ENCODE measurements at places on chromosomes 11 and 22.
A peak's percentile ranks its signal among the peaks of the same experiment; 100 is the strongest.

DNA sequence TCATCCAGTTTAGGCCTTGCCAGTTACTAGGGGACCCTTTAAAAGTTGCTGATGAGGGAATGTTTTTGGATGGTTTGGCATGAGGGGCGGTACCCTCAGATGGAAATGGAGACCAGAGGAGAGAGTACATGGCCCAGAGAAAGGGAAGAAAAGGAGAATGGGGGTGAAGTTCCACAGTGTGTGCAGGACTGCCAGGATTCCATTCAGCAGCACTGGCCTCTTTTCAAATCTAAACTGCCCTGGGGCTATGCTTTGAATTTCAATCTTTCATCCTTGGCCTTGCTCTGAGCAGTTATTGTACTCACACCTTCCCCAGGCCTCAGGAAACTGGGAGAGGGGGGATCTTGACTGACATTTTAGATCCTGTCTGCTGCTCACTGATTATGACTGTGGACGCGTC, 3.0 kb downstream of the SLC3A2 start:
- no peak for DNase-seq
- H3K36me3 ChIP-seq, result peaks cover 80% of the 10 kb centered on the region
- H3K4me3 ChIP-seq, result peak overlapping the region; percentile 100
- H3K27ac ChIP-seq, result peak overlapping the region; percentile 100

- no peaks in the 10 kb centered on the region for H3K27me3 ChIP-seq
- H3K4me3 ChIP-seq, result peak overlapping the region; percentile 44
Measured at GRCh38 chr11:68549789-68550484, 89.4 kb downstream of the PPP6R3 start.

- DNase-seq, result peak; percentile 63
- H3K36me3 ChIP-seq, result peaks cover 49% of the 10 kb centered on the region
- peak overlapping the region; percentile 37 for H3K27ac ChIP-seq
- H3K27me3 ChIP-seq, result no peaks in the 10 kb centered on the region
- H3K4me1 ChIP-seq, result peaks cover 37% of the 10 kb centered on the region
Measured at GRCh38 chr11:128772814-128773213, 78.9 kb downstream of the FLI1 start.

DNA sequence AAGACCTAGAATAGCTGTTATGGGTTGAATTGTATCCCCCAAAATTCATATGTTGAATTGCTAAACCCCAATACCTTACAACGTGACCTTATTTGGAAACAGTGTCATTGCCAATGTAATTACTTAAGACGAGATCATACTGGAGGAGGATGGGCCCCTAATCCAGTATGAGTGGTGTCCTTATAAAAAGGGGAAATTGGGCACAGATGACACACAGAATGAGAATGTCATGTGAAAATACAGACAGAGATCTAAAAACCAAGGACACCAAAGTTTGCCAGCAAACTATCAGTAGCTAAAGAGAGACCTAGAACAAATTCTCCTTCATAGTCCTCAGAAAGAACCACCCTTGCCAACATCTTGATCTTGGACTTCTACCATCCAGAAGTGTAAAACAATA, 127.7 kb downstream of the ATXN10 start:
- no peak overlapping the region for H3K4me3 ChIP-seq
- no peak for DNase-seq
- H3K4me1 ChIP-seq, result no peaks in the 10 kb centered on the region
- H3K36me3 ChIP-seq, result peaks cover 39% of the 10 kb centered on the region
- H3K27ac ChIP-seq, result no peak overlapping the region
- H3K27me3 ChIP-seq, result no peaks in the 10 kb centered on the region

- no peak for DNase-seq
- peaks cover 15% of the 10 kb centered on the region for H3K36me3 ChIP-seq
- H3K27ac ChIP-seq, result peak overlapping the region; percentile 46
- peaks cover 48% of the 10 kb centered on the region for H3K4me1 ChIP-seq
- H3K27me3 ChIP-seq, result no peaks in the 10 kb centered on the region
Measured at GRCh38 chr22:24402460-24403192, 24.8 kb upstream of the ADORA2A start.

GRCh38 chr22:47210686-47211085, 448.2 kb downstream of the TBC1D22A start:
- peaks cover 2% of the 10 kb centered on the region for H3K4me1 ChIP-seq
- no peak overlapping the region for H3K4me3 ChIP-seq
- no peaks in the 10 kb centered on the region for H3K27me3 ChIP-seq
- DNase-seq, result no peak
- no peaks in the 10 kb centered on the region for H3K36me3 ChIP-seq

- no peaks in the 10 kb centered on the region for H3K27me3 ChIP-seq
- no peak for DNase-seq
- H3K4me3 ChIP-seq, result no peak overlapping the region
- H3K4me1 ChIP-seq, result no peaks in the 10 kb centered on the region
- no peak overlapping the region for H3K27ac ChIP-seq
Measured at GRCh38 chr11:36817336-36817965, 219.4 kb upstream of the RAG2 start.

- no peak overlapping the region for H3K27ac ChIP-seq
- no peak overlapping the region for H3K4me3 ChIP-seq
- H3K27me3 ChIP-seq, result no peaks in the 10 kb centered on the region
- no peak for DNase-seq
- H3K4me1 ChIP-seq, result no peaks in the 10 kb centered on the region
Measured at GRCh38 chr11:70501933-70502540, 103.7 kb downstream of the CTTN start.

DNA sequence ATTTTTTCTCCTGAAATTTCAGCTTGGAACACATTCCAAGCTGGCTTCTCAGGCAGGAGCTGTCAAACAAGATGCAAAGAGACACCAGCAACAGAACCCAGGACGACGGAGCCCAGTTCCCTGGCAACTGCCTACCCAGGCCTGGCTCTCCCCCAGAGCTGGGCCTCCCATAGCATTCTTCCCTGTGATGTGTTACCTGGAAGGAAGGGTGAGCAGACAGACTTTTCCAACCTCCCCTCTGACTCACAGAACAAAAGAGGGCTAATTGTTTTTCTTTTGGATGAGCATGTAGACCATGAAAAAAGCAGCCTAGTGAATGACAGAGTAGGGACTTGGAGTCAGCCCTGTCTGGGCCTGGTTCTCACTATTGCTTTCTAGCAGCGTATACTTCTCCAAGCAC, 55.3 kb upstream of the BMAL1 start:
- H3K36me3 ChIP-seq, result no peaks in the 10 kb centered on the region
- no peak overlapping the region for H3K4me3 ChIP-seq
- DNase-seq, result no peak
- H3K27ac ChIP-seq, result no peak overlapping the region
- H3K27me3 ChIP-seq, result no peaks in the 10 kb centered on the region

GRCh38 chr22:31247726-31248125, 35.6 kb downstream of the LIMK2 start:
- peak overlapping the region; percentile 19 for H3K4me3 ChIP-seq
- no peak overlapping the region for H3K27ac ChIP-seq
- peaks cover 1% of the 10 kb centered on the region for H3K36me3 ChIP-seq
- H3K27me3 ChIP-seq, result no peaks in the 10 kb centered on the region

DNA sequence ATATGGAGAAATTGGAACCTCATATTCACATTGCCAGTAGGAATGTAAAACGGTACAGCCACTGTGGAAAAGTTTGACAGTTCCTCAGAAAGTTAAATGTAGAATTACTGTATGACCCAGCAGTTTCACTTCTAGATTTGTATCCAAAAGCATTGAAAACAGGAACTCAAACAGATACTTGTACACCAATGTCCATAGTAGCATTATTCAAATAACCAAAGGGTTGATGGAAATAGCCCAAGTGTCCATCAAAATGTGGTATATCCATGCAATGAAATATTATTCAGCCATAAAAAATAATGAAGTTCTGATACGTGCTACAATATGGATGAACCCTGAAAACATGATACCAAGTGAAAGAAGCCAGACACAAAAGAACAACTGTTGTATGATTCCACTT, 17.8 kb downstream of the PRRG4 start:
- H3K27ac ChIP-seq, result no peak overlapping the region
- H3K4me3 ChIP-seq, result no peak overlapping the region
- peaks cover 3% of the 10 kb centered on the region for H3K27me3 ChIP-seq
- no peak for DNase-seq
- H3K36me3 ChIP-seq, result no peaks in the 10 kb centered on the region

GRCh38 chr22:40183029-40183581, 5.4 kb downstream of the TNRC6B start:
- H3K27ac ChIP-seq, result peak overlapping the region; percentile 80
- H3K4me3 ChIP-seq, result peak overlapping the region; percentile 59
- DNase-seq, result peak; percentile 54
- H3K27me3 ChIP-seq, result no peaks in the 10 kb centered on the region

DNA sequence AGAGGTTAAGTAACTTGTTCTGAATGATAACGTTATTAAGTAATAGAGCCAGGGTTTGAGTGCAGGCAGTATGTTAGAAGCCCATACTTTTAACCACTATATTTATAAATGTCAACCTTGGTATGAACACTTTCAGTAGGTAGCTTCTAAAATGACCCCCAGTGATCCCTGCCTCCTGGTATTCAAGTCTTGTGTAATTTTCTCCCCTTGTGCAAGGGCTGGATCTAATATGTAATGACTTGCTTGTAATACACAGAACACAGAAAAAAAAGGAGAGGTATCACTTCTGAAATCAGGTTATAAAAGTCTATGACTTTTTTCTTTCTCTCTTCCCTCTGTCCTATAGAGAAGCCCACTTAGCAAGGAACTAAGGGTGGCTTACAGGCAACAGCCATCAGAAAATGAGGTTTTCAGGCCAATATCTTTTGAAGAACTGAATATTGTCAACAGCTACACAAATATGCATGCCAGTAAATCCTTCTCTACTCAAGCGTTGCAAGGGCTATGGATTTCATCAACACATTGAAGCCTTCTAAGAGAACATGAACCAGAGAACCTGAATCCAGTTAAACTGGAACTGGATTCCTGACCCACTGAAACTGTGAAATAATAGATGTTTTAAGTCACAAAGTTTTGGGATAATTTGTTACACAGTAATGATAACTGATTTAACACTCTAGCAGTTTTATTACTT, 712.3 kb downstream of the METTL15 start:
- no peak for DNase-seq
- H3K4me1 ChIP-seq, result no peaks in the 10 kb centered on the region
- H3K4me3 ChIP-seq, result no peak overlapping the region
- H3K36me3 ChIP-seq, result no peaks in the 10 kb centered on the region

- H3K36me3 ChIP-seq, result peaks cover 28% of the 10 kb centered on the region
- no peaks in the 10 kb centered on the region for H3K27me3 ChIP-seq
- peaks cover 4% of the 10 kb centered on the region for H3K4me1 ChIP-seq
- DNase-seq, result no peak
- H3K4me3 ChIP-seq, result no peak overlapping the region
- H3K27ac ChIP-seq, result no peak overlapping the region
Measured at GRCh38 chr11:7563281-7563680, 49.5 kb downstream of the PPFIBP2 start.

DNA sequence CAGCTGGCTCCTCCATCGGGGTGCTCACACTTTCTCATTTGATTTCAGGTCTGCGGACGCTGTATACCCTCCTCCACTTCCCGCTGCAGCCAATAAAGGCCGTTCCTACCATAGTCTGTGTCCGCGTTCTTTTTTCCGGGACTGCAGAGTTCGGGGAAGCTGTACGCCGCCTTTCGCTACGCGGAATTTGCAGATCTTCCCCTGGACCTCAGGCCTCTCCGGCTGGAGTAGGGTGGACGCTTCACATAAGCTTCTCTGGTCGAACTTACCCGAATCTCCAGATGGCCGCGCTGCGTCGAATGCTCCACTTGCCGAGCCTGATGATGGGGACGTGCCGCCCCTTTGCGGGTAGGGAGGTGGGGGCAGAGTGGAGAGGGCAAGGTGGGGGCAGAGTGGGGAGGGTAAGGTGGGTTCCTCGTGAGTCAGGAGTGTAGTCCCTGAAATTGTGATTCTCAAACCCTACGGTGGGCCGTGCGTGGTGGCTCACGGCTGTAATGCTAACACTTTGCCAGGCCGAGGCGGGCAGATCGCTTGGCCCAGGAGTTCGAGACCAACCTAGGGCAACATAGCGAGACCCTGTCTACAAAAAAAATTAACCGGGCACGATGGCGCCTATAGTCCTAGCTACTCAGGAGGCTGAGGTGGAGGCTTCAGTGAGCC, 617 bp downstream of the CSKMT start:
- peaks cover 45% of the 10 kb centered on the region for H3K4me1 ChIP-seq
- H3K4me3 ChIP-seq, result peak overlapping the region; percentile 98
- peak; percentile 59 for DNase-seq

DNA sequence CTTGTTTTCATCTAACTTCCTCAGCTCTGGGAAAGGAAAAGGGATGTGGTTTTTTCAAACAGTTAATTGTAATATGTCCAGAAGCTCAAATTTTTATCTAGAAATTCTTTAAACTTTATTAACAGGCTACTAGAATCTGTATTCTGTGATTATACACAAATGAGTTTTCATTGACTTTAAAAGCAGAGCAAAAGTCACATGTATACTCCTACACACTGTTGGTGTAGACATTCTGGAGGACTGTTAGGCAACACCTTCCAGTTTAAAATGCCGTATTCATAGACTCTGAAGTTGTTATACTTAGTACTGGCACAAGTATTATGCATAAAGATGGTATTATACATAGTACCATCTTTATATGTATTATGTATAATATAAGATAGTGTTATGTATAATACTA, 64.9 kb downstream of the SPECC1L start:
- no peak overlapping the region for H3K4me3 ChIP-seq
- H3K27me3 ChIP-seq, result no peaks in the 10 kb centered on the region
- peaks cover 7% of the 10 kb centered on the region for H3K4me1 ChIP-seq

- H3K4me3 ChIP-seq, result no peak overlapping the region
- H3K27ac ChIP-seq, result no peak overlapping the region
- no peaks in the 10 kb centered on the region for H3K27me3 ChIP-seq
Measured at GRCh38 chr11:5618807-5619206, 6.0 kb upstream of the TRIM34 start.

DNA sequence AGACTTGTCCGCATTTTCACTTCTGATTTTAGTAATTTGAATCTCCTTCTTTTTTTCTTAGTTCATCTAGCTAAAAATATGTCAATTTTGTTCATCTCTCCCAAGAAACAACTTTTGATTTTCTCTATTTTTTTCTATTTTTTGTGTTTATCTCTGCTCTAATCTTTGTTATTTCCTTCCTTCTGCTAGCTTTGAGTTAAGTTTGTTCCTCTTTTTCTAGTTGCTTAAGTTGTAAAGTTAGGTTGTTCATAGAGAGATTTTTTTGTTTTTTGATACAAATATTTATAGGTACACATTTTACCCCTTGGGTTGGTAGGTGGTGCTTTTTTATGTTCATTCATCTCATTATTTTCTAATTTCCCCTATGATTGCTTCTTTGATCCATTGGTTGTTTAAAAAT, 22.1 kb upstream of the XKR3 start:
- H3K27ac ChIP-seq, result no peak overlapping the region
- no peaks in the 10 kb centered on the region for H3K36me3 ChIP-seq

DNA sequence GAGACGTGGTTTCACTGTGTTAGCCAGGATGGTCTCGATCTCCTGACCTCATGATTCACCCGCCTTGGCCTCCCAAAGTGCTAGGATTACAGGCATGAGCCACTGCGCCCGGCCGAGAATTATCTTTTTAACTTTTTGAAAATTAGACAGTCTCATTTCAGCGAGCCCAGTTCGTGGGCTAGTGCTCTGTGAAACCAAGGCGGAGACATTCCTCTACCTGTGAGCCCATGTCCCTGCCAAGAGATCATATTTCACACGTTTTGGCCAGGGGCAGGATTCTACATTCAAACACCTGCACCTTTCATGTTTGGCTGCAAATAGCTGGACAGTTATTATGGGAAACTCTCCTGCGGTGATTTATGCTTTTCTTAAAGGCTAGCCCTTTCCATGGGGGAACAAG, 60.3 kb downstream of the IRAG1 start:
- no peak for DNase-seq
- peaks cover 5% of the 10 kb centered on the region for H3K4me1 ChIP-seq
- no peak overlapping the region for H3K27ac ChIP-seq
- H3K36me3 ChIP-seq, result no peaks in the 10 kb centered on the region

- no peaks in the 10 kb centered on the region for H3K27me3 ChIP-seq
- no peak for DNase-seq
- peaks cover 7% of the 10 kb centered on the region for H3K36me3 ChIP-seq
- H3K4me3 ChIP-seq, result no peak overlapping the region
Measured at GRCh38 chr11:660681-661444, 23.8 kb downstream of the DRD4 start.
